ENCODE measurements at places on chromosomes 2 and 18.

- DNase-seq, result no peak
Measured at GRCh38 chr18:75377926-75378325, 49.6 kb downstream of the SMIM21 start.

DNA sequence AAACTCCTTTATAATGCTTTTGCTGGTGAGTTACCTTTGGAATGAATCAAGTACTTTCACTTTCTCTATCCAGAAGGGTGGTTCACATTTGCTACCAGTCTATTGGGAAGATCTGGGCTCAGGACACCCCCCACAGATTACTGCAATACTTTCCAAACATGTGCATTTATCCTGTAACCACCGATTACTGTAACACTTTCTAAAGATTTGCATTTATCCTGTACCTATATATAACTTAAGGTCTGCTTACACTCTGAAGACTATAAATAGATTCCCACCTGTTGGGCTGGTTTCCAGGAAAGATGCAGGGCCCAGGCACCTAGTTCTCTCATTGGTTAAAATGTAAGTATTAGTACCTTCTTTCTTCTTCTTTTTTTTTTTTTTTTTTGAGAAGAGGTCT lies 113.0 kb upstream of the NEDD4L start:
- DNase-seq, result no peak

DNA sequence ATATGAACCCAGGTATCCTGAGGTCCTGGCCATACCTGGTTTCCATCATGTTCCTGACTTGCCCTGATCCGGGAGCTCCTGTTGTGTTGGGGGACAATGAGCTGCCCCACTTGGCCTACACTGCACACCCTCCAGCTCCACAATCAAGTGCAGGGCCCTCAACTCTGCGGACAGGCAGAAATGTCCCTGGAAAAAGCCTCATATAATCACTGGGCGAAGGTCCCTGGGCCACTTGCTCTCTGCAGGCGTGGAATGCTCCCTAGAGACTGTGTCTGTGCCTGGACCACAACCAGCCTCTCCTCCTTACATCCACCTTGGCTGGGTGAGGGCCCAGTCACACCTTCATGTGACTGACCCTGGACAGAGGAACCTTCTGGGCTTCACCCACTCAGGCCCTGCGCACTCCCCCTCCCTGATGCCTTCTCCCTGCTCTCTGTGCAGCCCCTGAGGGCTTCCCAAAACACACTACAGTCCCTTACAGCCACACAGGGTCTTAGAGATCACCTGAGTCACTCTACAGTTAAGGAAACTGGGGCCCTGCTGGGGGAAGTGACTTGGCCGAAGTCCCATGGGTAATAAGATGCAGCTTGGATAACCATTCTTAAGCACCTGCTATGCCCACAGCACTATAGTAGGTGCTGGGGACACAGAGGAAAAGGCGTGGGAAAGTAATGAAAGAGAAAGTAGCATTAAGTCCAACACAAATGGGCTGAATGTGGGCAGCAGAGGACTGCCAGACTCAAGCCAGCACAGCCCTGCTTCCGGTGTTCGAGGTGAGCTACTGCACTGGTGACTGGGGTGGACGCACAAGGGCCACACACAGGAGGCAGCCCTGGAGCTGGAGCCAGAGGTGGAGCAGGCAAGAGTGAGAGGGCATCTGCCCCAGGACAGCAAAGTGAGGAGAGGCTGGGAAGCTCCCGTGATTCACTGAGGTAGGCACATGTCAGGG lies 9.8 kb downstream of the BOLA3 start:
- no peak for DNase-seq

DNA sequence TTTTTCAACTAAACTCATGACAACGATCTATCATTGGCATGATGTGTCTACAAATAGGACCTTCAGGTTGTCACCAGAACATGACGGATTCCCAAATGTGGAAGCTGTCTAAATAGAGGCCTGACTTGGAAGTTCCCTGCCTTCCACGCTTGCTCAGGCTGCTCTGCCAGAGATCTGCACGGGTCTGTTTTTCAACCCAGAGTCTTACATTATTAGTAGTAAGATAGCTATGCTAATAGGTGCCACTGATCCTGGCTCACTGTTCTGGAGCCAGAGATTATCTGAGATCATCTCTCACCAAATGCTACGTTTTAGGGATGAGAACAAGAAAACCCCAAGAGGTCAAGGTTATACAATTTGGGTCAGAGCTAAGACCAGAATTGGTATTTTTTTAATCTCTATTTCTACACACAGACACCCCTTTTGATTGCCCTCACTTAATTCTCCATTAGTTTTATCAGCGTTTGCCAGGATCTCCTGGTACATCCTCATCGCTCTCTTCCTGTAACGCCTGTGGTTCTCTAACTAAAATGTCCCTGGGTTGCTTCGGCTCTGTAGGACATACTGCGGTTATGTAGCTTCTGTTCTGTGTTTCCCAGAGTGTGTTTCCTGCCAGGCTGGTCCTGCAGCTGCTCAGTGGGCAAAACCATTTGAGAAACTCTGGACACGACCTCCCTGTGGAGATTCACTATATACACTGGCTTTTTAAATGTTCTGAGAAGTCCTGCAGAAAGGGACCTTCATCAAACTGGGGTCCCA lies 5.7 kb downstream of the CDC42EP3 start:
- no peak for DNase-seq

DNA sequence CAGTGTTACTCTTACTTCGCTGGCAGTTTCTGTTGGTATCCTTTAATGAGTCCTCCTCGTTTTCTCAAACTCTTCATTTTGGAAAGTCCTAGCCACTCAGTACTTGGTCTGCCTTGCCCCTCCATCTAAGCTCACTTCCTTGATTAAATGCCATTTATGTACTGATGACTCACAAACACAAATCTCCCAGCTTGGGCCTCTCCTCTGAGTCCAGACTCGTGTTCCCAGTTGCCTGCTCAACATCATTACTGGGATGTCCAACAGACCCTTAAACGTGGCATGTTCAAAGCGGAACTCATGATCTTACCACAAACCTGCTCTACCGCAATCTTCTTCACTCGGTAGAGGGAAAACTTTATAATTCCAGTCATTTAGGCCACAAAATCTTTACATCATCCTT lies 13.8 kb upstream of the CCDC68 start:
- no peak for DNase-seq

- DNase-seq, result no peak
Measured at GRCh38 chr2:225996462-225996828, 596.9 kb downstream of the NYAP2 start.

- DNase-seq, result no peak
Measured at GRCh38 chr18:11146947-11147345, 2.4 kb downstream of the PIEZO2 start.
